ENCODE measurements at places on chromosomes 16 and 17. TPM values are rescaled to one million over a fixed set of nuclear protein-coding genes. Genes with fewer than 3 reads are reported as not detected.

The KRT33A gene
- total RNA-seq: not detected

The CCDC200 gene
- not detected for total RNA-seq

The FBXL19 gene
- 5.2 TPM for total RNA-seq

The TBX6 gene
- not detected for total RNA-seq

The KRT27 gene
- not detected for total RNA-seq

The C16orf96 gene
- total RNA-seq: 0.52 TPM

The VASN gene
- total RNA-seq: 13.0 TPM

The CRYBA1 gene
- total RNA-seq: not detected

The HCRT gene
- not detected for total RNA-seq

The ST6GALNAC2 gene
- total RNA-seq: 2.6 TPM

The SLFN14 gene
- total RNA-seq: 1.0 TPM

The DLX4 gene
- not detected for total RNA-seq

The POLR3K gene
- total RNA-seq: 4.2 TPM

The SAT2 gene
- total RNA-seq: 41.2 TPM

The SCARF1 gene
- 5.7 TPM for total RNA-seq

The B4GALNT2 gene
- not detected for total RNA-seq

The MRPL58 gene
- total RNA-seq: 20.9 TPM

The ATP2C2 gene
- not detected for total RNA-seq

The MT1A gene
- total RNA-seq: not detected

The KRT36 gene
- not detected for total RNA-seq

The VKORC1 gene
- total RNA-seq: 34.4 TPM

The NUP88 gene
- total RNA-seq: 46.4 TPM

The KRT10 gene
- 2.6 TPM for total RNA-seq

The RPGRIP1L gene
- 13.6 TPM for total RNA-seq

The HS3ST3A1 gene
- total RNA-seq: 2.1 TPM
